ENCODE measurements at places on chromosomes 1 and 21.

GRCh38 chr21:42514883-42515228 is 1.2 kb downstream of the SLC37A1 start:
- DNase-seq = no peak

GRCh38 chr1:178579562-178579961 is 66.7 kb downstream of the TEX35 start:
- DNase-seq = no peak

DNA sequence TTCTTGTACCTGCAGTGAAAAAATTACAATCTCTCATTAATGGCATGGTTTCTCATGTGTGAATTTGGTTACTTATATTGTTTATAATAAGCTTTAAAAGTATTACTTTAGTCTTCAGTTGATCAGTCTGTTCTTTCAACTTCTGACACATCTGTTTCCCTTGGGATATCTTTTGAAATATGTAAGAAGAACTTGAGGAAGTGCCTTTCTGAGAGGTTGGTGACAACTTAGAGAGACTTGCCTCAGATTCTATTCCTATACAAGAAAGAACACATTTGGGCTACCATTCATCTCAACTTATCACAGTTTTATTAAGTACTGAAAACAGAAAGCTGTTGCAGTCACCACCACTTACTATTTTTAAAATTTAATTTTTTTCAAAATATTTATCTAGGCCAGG is 8.1 kb downstream of the AKNAD1 start:
- DNase-seq = no peak

- DNase-seq = no peak
Observed at GRCh38 chr1:232574889-232575762, 54.8 kb downstream of the SIPA1L2 start.

- no peak for DNase-seq
Observed at GRCh38 chr21:33393348-33393747, 9.9 kb upstream of the IFNGR2 start.

DNA sequence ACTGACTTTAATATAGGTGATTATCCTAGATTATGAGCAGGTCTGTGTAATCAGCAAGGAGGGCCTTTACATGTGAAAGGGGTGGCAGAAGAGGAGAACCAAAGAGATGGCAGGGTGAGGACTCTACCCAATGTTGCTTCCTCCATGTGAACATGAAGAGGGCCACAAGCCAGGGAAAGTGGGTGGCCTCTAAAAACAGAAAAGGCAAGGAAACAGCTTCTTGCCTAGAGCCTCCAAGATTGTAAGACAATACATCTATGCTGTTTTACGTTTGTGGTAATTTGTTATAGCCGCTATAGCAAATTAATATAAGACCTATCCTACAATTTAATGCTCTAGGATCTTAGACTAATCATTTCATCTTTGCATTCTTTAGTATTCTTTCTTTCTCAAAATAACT is 85.5 kb downstream of the PLPP3 start:
- no peak for DNase-seq

DNA sequence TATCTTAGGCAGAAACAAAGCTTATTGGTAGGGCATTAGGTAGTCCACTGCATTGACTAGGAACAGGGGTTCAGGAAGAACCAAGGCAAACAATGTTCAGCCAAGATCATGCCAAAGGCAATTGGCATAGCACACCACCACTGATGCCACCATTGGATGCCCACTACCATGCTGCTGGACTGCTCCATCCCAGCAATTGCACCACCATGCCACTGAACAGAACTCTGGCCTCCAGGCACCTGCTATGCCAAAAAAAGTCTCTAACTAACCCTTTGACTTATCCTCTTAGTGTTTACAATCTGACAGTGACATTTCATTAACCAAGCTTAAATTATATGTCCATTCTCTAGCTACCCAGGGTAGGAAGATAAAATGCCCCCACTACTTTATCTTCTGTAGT is 509.6 kb upstream of the CAMK1G start:
- DNase-seq = no peak

DNA sequence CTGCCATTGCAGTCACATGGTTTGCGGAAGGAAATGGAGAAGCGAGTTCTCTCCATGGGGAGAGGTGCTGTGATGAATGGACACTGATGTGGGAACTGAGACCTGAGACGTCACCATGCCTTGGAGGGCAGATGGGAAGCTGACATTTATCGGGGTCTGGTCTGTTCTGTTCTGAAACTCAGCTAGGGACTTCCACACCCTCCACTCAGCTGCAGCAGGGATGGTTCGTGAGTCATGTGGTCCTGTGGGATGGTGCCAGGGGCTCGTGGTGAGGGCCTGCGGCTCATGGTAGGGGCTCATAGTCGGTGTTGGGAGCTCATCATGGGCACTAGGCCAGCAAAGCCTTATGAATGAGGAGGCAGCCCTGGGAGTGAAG is 6.1 kb downstream of the GPR137B start:
- DNase-seq = no peak

DNA sequence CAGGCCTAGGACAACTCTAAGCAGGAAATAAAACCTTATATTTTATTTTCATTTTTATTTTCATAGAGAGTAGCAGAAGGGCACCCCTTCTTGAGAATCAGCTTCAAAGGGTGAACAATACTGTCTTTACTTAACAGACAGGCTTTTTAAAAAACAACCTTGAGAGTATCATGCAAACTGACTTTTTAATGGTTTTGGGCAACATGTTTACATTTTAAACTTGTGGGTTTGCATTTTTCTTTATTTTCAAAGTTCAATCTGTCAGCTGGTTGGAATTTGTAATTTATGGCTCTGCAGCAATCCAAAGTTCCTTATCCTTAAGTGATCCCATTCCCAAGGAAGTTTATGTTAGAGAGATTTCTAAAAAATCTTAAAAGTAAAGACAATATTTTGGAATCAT is 392.3 kb upstream of the ADAMTS5 start:
- DNase-seq = no peak

All from activated T-helper 2 cell treated with anti-CD3 and anti-CD28 coated beads, Interferon-gamma antibody, Interleukin-2, Interleukin-4, amounts not matched to agents 10 μg/mL and 5 μg/mL and 100 μg/mL, durations not matched to agents 14 hours and 24 hours and 36 hours (primary cell).